ENCODE measurements at places on chromosomes 3 and 15. TPM values are rescaled to one million over a fixed set of nuclear protein-coding genes. Genes with fewer than 3 reads are reported as not detected.

The ECE2 gene
- total RNA-seq = not detected

The GNAT1 gene
- 0.54 TPM for total RNA-seq

The TM4SF1 gene
- total RNA-seq = 342 TPM

The APOD gene
- 153 TPM for total RNA-seq

The ACTRT3 gene
- total RNA-seq = 3.1 TPM

The GHSR gene
- total RNA-seq = not detected

The PLCH1 gene
- 0.28 TPM for total RNA-seq

The ZNF660 gene
- 6.4 TPM for total RNA-seq

The UBE2Q2 gene
- total RNA-seq = 40.2 TPM

The ZBED2 gene
- not detected for total RNA-seq

The ATG3 gene
- total RNA-seq = 37.5 TPM

The EFHB gene
- 0.41 TPM for total RNA-seq

The CCR9 gene
- not detected for total RNA-seq

The TMEM158 gene
- 0.41 TPM for total RNA-seq

The CHSY1 gene
- 35.7 TPM for total RNA-seq

The RIOX2 gene
- 24.8 TPM for total RNA-seq

The ARGFX gene
- not detected for total RNA-seq

The SLC4A7 gene
- total RNA-seq = 50.0 TPM

The KY gene
- 1.3 TPM for total RNA-seq

The INAFM2 gene
- total RNA-seq = 63.8 TPM

The DPPA2 gene
- total RNA-seq = not detected

The CYP1A1 gene
- 0.54 TPM for total RNA-seq

The C3orf70 gene
- 22.7 TPM for total RNA-seq

The DCBLD2 gene
- 37.4 TPM for total RNA-seq

The OIP5 gene
- not detected for total RNA-seq

The PPARG gene
- total RNA-seq = 13.1 TPM

The RSRC1 gene
- total RNA-seq = 39.5 TPM

The SCN5A gene
- total RNA-seq = 5.4 TPM

The TOPAZ1 gene
- total RNA-seq = not detected

The TMEM62 gene
- total RNA-seq = 51.1 TPM

The CEP152 gene
- total RNA-seq = 6.5 TPM

The KNL1 gene
- 11.4 TPM for total RNA-seq
